ENCODE measurements at places on chromosomes 5 and 9.

DNA sequence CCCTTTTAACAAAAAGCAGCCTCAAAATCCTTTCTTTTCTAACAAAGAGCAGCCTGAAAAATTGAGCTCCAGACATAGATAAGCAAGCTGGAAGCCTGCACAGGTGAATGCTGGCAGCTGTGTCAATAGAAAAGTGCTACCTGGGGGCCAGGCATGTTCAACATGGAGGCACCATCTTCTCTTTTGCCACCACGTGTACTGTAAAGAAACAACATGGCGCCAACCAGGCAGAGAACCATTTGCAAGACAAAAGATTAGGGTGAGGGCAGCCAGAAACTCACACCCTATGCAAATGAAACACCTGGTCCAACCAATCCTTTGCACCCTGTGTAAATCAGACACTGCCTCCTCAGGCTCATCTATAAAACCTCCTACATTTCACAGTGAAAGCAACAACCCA is 96.0 kb downstream of the ACTL7B start:
- peak; percentile 11 for DNase-seq

- DNase-seq = no peak
These were observed 159.6 kb downstream of the IRX2 start for GRCh38 chr5:2591777-2592453.

DNA sequence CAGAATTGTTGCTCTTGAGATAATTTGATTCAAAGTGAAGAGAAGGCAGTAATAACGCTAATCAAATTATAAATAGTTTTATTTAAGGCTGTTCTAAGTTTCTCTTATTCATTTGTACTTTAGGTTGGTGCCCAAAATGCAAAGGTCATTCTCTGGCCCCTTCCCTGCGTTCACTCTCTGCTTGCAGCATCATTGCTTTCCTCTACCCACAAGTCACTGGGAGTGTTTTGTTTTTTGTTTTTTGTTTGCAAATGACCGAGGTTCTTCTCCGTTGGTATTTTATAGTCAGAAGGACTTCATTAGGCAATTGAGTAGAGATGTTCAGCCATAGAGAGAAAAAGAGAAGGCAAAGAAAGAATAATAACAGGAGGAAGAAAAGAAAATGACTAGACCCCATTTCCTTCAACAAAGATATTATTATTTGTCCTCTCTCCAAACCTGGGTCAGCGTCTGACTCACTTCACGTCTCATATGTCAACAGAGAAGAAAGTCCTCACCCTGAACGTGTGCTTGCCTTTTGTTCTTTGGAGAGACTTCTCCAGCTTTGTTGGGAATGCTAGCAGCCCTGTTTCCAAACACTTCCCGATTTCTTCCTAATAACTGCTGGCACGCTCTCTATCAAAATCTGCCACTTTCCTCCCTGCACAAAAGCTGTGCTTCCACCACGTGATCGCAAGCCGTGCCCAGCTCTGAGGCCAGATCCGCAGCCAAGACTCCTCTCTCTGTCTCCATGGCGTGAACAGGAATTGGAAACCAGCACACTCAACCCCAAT is 119.8 kb downstream of the EBF1 start:
- peak; percentile 40 for DNase-seq

GRCh38 chr9:111069183-111069582 is 30.9 kb upstream of the LPAR1 start:
- no peak for DNase-seq

- DNase-seq = no peak
These were observed 121.4 kb upstream of the C6 start for GRCh38 chr5:41334758-41335157.

DNA sequence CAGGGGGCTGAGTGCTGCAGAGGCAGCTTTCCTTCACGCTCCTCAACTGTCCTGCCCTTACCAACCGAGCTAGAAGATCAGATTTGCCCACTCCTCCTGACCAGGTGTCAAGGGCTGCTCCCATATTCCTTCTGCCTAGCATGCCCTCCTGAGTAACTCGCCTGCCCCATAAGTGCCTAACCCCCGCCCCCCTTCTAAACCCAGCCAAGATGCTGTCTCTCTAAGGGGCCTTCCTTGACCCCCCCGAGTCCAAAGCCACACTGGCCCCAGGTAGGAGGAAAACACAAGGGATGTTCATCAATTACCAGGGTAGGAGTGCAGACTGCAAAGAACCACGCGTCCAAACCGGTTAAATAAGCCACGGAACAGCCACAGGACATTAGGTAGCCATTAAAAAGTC is 4.8 kb downstream of the CCDC69 start:
- no peak for DNase-seq

GRCh38 chr5:37370550-37370863 is 399 bp downstream of the NUP155 start:
- DNase-seq = no peak

- peak; percentile 78 for DNase-seq
These were observed 44.7 kb upstream of the NDFIP1 start for GRCh38 chr5:142063878-142064331.

GRCh38 chr5:31221001-31221400 is 27.5 kb downstream of the CDH6 start:
- no peak for DNase-seq

DNA sequence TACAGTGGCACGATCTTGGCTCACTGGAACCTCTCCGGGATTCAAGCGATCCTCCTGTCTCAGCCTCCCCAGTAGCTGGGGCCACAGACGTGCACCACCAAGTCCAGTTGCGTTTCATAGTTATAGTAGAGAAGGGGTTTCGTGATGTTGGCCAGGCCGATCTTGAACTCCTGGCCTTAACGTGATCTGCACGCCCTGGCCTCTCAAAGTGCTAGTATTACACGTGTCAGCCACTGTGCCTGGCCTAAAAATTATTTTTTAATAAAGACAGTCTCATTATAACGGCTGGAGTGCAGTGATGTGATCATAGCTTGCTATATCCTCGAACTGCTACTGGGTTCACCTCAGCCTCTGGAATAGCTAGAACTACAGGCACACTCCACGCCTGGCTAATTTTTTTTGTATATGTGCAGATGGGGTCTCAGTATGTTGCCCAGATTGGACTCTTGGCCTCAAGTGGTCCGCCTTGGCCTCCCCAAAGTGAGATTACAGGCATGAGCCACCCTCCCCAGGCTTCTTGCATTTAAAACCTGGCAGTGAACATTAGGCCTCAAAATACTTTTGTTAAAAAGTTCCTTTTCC is 4.4 kb downstream of the NPM1 start:
- no peak for DNase-seq

- DNase-seq = no peak
These were observed 469.6 kb downstream of the GADD45G start for GRCh38 chr9:90074316-90074962.

Data from NCI-H1092 (cell line).